ENCODE measurements at places on chromosomes 12 and 14.

- no peak for DNase-seq
These were observed 85.9 kb downstream of the PTGER2 start for GRCh38 chr14:52399921-52400595.

GRCh38 chr12:89470741-89471509, 53.7 kb downstream of the GALNT4 start:
- no peak for DNase-seq

- no peak for DNase-seq
These were observed 147.4 kb upstream of the NUDT4 start for GRCh38 chr12:93230326-93230720.

GRCh38 chr14:21322716-21323115, 42.8 kb downstream of the RPGRIP1 start:
- DNase-seq, result no peak

DNA sequence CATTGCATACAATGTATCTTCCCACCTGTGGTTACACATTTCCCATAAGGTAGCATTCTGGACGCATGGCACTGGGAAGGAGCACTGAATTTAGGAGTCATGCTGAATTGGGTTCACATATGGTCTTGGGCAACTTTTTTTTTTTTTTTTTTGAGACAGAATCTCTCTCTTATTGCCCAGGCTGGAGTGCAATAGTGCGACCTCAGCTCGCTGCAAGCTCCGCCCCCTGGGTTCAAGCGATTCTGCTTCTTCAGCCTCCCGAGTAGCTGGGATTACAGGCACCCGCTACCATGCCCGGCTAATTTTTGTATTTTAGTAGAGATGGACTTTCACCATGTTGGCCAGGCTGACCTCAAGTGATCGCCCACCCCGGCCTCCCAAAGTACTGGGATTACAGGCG, 13.3 kb downstream of the DIP2B start:
- no peak for DNase-seq

Data from amygdala (tissue), 56 donors.